Natural killer cell treated with Interleukin-12 subunit alpha and Interleukin-12 subunit beta and Interleukin-15 and Interleukin-18, amount 100 ng/mL, for 72 hours (primary cell): ENCODE measurements at places on chromosomes 16 and 17.

DNA sequence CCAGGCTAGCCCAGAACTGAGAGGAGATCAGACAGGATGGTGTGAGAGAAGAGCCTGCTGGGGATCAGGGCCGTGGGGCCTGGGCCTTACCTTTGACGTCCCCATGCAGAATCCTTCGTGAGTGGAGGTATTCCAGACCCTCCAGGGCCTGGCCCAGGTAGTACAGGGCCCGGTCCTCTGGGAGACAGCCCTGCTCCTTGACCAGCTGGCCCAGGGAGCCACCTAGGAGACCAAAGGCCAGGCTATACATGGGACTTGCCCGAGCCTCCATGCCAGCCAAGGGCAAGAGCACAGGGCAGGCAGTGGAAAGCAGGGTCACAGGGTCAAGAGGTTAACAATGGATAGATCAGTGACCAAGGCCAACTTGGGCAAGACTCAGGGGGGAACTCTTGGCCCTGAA, 12.1 kb upstream of the SPATA32 start:
- peak; percentile 54 for DNase-seq

DNA sequence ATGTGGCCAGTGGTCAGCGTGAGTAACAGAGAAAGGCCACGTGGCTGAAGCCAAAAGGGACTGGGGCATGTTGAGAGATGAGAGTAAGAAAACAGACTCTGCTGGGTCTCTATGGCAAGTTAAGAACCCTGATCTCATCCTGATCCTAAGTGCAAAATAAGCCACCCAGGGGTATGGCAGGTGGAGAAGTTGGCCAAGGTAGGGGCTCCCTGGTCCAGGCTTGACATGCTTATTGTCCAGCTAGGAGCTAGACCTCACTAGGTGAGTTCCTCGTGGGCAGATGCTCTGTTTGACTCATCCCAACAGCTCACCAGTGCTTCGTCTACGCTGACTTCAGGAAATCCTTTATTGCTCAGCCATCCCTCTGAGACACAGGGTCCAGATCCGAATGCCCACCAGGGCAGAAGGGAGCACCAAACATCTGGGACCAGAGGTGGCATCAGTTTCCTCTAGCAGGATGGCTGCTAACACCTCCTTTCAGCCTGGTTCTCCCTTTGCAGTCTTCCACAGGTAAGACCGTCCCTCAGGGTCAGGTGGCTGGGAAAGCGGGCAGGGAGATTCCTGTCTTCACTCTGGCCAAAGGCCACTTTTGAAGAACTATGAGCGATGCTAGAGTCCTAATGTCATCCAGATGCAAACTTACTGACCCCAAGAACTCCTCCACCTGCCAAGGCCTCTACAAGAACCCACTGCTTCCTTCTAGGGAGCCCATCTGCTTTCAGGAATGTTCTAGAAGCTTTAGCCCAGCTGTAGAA, 99.5 kb downstream of the CDYL2 start:
- DNase-seq, result no peak

DNA sequence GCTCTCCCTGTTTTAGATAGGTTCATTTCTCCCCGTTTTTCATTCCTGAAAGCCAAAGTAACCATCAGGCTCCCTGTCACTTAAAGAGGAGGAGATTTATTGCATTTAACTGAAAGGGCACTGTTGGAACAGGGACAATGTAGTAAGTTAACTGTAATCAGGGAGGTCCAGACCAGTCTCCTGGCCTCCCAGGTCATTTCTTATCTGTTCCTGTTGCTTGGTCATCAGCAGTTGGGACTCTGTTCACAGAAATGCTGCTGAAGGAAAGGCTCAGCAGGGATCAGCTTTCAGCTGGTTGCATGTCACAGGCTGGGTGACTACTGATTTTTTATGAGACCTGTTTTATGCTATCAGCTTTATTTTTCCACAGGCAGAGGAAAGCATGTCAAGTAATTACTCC, 622.6 kb upstream of the GOT2 start:
- DNase-seq, result no peak

GRCh38 chr17:3974980-3975379, 10.7 kb upstream of the ATP2A3 start:
- no peak for DNase-seq

- DNase-seq, result no peak
Measured at GRCh38 chr17:74605361-74605760, 13.3 kb upstream of the CD300LD start.

DNA sequence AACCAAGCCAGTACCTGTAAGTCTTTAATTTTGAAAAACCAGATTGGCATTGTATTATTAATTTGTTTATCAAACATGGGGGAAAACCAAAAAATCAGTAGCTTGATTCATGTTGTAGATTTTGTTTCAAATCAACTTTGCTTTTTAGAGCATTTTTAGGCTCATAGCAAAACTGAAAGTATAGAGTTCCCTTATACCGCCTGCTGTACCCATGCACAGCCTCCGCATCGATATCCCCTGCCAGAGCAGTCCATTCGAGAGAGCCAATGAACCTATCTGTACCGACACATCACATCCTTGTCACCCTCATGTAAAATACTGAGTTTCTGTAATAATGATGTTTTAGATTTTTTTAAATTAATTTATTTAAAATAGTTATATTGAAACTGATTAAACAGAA, 16.2 kb upstream of the MRC2 start:
- no peak for DNase-seq

GRCh38 chr17:13827118-13827517, 225.4 kb upstream of the HS3ST3A1 start:
- no peak for DNase-seq

GRCh38 chr17:49379926-49380325, 17.9 kb upstream of the ZNF652 start:
- no peak for DNase-seq

GRCh38 chr16:15993541-15993940, 44.1 kb downstream of the ABCC1 start:
- DNase-seq, result no peak

DNA sequence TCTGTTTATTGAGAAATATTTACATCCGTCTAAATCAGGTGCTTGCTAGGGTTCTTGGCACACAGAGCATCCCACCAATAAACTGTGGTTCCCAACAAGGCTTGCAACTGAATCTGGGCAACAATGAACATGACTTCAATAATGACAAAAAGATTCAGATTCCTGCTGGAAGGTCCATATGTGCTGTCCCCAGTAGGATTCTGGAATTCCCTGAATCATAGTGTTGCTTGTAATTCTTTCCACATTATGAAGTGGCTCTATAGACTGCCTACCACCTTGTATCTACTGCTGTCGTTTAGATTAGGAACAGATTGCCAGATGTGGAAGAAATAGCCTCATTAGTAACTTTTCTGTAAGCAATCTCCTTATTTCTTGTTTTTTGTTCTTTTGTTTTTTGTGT, 265.9 kb downstream of the WWOX start:
- DNase-seq, result no peak

DNA sequence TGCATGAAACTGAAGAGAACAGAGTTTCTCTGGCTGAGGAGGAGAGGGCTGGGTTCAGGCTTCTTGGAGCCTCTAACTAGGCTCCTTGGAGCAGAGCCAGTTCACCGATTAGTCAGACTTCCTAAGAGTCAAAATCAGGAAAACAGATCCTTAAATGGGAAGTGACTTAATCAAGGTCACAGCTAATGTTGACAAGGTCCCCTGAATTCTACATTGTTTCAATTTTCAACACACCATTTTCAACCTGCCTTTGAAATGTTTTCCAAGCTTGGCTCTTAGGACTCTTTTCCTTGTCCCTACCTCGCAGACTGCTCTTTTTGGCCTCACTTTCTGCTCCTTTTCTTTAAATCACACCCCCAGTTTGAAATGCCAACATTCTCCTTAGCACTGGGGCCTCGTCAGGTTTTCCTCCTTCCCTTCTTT, 16.3 kb downstream of the MYL4 start:
- DNase-seq, result no peak

GRCh38 chr17:68595496-68595895, 5.7 kb downstream of the FAM20A start:
- DNase-seq, result no peak

GRCh38 chr17:44556832-44557606, at the start of gene FZD2:
Gene FZD2, plus strand, starts transcription at chr17:44557484. Its CDS starts 205 bp downstream, at chr17:44557689.
- peak; percentile 76 for DNase-seq

DNA sequence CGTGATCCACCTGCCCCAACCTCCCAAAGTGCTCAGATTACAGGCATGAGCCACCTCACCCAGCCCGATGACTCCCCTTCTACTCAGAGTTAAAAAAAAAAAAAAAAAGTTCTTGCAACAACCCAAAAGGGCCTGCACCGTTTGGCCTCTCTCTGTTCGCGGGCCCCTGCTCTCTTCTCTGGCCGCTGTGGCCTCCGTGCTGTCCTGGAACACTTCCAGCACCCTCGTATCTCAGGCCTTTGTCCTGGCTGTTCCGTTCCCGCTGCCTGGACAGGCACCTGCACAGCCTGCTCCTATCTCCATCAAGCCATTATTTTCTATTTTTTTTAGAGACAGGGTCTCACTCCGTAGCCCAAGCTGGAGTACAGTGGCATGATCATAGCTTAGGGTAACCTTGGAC, 10.8 kb downstream of the MYO1C start:
- DNase-seq, result no peak

DNA sequence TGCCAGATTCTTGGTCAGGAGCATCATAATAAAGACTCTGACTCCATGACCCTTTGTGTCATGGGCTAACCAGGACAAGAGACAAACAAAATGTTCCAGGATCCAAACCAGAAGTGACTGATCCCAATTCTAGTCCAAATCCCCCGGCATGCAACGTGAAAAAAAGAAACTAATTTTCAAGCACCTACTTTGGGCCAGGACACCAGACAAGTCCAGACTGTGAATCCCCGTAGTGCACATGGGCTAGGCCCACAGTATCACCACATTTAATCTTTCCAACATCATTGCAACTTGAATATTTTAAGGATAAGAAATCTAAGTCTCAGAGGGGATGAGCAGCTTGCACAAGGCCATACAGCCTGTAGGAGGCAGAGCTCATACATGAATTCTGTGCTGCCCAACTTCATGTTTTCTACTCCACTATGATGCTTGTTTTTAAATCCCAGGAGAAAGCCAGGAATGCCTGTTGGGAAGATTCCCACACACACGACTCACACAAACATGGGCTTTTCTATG, 365.7 kb downstream of the NPIPA8 start:
- no peak for DNase-seq

GRCh38 chr16:67710607-67711006, 8.5 kb downstream of the GFOD2 start:
- no peak for DNase-seq

- no peak for DNase-seq
Measured at GRCh38 chr17:64411999-64412771, 21.5 kb upstream of the PECAM1 start.

- DNase-seq, result no peak
Measured at GRCh38 chr17:39617446-39618245, 9.1 kb upstream of the PPP1R1B start.

DNA sequence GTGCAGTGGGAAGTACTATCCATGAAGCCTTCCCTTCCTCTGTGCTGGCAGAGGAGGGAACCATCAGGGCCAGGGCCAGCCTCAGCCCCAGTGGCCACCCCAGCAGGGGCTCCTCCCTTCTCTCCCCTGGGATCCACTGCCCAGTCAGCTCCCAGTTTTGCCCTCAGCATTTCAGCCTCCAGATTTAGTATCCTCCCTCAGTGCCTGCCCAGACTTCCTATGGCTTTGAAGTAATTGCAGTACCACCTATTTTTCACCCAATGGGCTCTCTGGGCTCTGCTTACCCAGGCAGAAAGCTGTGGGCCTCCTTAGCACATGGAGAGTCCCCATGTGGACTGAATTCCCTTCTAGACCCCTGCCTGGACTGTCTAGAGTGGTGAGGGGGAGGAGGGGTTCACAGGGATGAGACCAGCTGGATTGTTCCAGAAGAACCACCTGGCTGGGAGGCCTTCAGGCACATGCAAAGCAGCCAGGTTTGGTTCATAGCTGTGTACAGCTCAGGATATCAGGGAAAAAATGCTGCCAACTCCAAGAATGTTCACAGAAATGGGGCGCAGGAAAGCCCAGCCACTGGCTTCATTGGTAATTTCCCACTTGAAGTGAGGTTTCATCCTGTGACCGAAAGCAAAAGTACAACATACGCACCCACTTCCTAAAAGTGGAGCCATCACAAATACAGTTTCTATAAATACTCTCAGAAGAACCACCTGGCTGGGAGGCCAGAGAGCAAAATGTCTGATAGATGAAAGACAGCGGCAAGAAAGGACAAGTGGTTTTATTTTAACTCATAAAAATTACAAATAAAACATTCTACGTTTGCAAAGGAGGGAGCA, 15.2 kb upstream of the HERPUD1 start:
- peak; percentile 65 for DNase-seq

DNA sequence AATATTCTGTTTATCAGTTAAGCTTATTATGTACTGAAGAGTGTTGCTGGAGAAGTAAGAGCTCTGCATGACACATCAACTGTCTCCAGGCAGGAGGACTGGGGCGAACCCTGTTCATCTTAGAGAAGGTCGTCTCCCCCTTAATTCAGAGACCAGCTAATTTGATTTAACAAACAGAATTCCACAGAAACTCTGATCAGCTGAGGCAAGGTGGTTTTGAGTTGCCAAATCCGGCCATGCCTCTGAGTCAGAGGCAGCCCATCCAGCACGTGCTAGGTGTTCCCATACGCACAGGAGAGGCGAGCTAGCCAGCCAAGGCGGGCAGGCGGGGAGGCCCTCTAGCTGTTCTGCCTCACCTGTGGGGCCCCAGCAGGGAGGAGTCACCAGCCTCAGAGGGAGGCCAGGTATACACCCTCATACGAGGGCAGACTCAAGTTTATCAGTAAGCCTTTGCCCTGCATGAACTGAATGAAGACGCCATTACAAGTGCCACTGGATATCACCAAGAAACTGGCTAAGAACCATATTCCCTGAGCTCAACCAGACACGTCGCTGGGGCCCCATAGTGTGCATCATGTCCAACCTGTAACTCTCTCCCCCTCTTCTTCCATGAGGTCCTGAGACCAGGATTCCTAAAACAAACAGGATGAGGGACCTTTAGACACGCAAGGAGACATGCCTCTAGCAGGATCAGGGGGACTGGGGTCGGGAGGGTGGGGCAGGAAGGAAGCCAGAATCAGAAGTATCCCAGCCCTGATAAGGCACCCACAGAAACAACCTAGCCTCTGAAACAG, 25.7 kb downstream of the STAT5A start:
- DNase-seq, result no peak

DNA sequence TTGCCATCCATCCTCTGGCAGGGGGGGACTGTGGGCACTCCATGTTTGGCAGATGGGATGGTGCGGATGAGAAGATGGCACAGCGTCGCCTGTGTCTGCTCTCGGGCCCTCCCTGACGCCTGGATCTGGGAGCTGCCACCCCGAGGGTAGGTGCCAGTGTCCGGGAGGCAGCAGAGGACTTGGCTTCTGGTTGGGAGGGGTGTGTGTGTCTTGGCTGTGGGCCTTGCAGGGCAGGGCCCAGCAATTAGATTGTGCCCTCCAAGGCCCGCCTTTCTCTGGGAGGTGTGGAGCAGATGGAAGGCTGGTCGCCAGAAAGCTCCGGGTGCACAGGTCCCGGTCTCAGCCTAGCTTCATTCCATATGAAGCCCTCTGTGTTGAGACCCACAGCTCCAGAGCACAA, 1.4 kb downstream of the RAP1GAP2 start:
- no peak for DNase-seq

DNA sequence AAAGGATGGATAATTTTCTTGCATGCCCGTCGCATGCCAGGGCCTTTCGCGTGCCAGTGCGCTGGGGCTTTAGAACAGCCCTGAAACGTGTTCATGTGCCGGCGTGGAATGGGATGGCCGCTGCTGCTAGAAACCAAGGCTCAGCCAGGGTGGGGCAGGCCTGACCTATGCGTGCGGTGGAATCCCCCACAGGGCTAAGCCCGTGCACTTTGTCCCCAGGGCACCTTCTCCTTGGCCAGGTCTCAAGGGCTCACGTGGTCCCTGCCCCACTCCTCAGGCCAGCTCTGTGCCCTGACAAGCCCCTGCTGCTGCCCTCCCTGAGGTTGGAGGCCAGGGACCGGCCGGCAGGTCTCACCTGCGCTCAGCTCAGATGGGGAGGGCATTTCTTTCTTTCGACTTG, 13.1 kb upstream of the RNF213 start:
- DNase-seq, result no peak

- DNase-seq, result no peak
Measured at GRCh38 chr17:77529328-77529650, 388.5 kb downstream of the SEC14L1 start.
